Right atrium auricular region (tissue), 2 donors: ENCODE measurements at places on chromosomes 6 and 20.

DNA sequence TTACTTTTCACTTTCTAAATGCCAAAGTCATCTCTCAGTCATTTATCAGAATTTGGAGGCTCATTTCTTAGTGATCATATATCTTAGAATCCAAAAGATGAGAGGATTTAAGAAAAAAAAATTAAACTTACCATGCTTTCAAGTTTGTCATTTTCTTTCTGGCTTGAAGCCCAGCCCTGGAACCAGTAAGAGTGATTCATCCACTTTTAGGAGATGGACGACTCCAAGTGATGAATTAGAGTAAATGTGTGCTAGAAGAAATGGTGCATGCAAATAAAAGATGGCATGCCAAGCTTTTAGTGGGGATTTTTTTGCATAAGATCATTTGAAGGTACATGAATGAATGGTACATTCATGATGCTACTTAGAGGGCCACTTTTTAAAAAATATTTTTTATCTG is 20.1 kb downstream of the PLCB1 start:
- DNase-seq = no peak
- no peaks in the 10 kb centered on the region for H3K27me3 ChIP-seq
- H3K27ac ChIP-seq = peak overlapping the region; percentile 47
- H3K4me3 ChIP-seq = no peak overlapping the region
- no peaks in the 10 kb centered on the region for H3K36me3 ChIP-seq

DNA sequence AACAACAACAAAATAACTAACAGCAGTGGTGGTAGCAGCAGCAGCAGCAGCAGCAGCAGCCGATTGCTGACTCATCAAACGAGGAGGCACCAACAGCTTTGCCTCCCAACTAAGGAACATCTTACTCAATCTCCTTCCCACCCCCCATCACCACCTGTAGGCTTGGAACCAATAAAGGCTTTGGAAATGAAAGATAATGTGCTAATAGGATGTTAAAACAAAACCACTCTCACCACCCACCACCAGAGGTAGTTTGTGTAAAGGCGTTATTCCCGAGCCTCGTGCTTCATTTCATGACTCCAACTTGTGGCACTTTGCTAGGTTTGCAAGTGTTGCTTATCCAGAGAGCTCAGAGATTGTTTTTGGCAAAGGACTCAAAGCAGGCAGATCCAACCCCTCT is 346.5 kb downstream of the CD83 start:
- H3K36me3 ChIP-seq = peaks cover 8% of the 10 kb centered on the region
- no peaks in the 10 kb centered on the region for H3K4me1 ChIP-seq
- no peaks in the 10 kb centered on the region for H3K27me3 ChIP-seq

GRCh38 chr6:163941624-163941976 is 527.1 kb downstream of the QKI start:
- peaks cover 35% of the 10 kb centered on the region for H3K4me1 ChIP-seq
- no peak overlapping the region for H3K4me3 ChIP-seq
- H3K27ac ChIP-seq = peak overlapping the region; percentile 10
- DNase-seq = no peak
- H3K27me3 ChIP-seq = no peaks in the 10 kb centered on the region

DNA sequence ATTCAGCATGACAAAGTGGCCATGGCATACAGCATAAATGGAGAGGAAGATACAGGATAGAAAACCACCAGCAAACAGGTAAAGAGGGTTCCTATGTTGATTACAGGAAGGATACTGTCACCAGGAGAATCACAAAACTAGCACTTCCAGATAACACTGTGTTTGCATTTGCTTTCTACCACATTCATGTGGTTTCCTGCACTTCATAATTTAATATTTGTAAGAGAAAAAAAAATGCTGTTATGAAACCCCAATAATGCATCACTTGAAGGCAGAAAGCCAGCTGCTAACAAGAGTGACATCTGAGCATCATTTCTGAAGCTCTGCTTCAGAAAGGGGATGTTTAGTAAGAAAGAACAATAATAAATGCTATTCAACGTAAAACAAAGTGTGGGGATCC is 106.6 kb downstream of the ATXN1 start:
- no peak for DNase-seq
- H3K4me1 ChIP-seq = peaks cover 13% of the 10 kb centered on the region
- H3K36me3 ChIP-seq = peaks cover 10% of the 10 kb centered on the region
- no peaks in the 10 kb centered on the region for H3K27me3 ChIP-seq
- no peak overlapping the region for H3K27ac ChIP-seq

GRCh38 chr6:31400467-31401289 is 2.7 kb upstream of the MICA start:
- peak overlapping the region; percentile 99 for H3K27ac ChIP-seq
- H3K36me3 ChIP-seq = no peaks in the 10 kb centered on the region
- peaks cover 63% of the 10 kb centered on the region for H3K4me1 ChIP-seq
- H3K4me3 ChIP-seq = peak overlapping the region; percentile 75
- peak; percentile 91 for DNase-seq

- no peaks in the 10 kb centered on the region for H3K4me1 ChIP-seq
- no peak overlapping the region for H3K27ac ChIP-seq
- no peaks in the 10 kb centered on the region for H3K27me3 ChIP-seq
- peaks cover 43% of the 10 kb centered on the region for H3K36me3 ChIP-seq
- no peak overlapping the region for H3K4me3 ChIP-seq
- no peak for DNase-seq
Measured at GRCh38 chr6:167925026-167925425, 72.4 kb upstream of the KIF25 start.

DNA sequence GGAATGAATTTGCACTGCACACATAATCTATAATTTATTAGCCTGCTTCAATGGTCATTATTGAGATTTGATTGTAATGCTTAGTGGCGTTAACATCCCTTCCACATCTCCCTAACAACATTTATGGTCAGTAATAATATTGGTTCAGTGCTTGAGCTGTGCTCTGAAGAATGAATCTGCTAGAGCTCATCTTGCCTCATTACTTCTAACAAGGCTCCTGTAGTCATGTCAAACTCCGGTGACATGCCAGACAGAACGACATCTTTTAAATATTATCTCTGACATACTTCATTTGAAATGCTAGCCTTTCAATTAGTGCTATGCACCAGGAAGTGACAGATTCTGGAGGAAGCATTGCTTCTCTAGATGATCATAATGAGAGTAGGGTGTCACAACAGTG is 240.3 kb upstream of the BTBD3 start:
- no peaks in the 10 kb centered on the region for H3K4me1 ChIP-seq
- H3K27ac ChIP-seq = no peak overlapping the region
- no peak overlapping the region for H3K4me3 ChIP-seq
- H3K27me3 ChIP-seq = no peaks in the 10 kb centered on the region
- H3K36me3 ChIP-seq = no peaks in the 10 kb centered on the region

DNA sequence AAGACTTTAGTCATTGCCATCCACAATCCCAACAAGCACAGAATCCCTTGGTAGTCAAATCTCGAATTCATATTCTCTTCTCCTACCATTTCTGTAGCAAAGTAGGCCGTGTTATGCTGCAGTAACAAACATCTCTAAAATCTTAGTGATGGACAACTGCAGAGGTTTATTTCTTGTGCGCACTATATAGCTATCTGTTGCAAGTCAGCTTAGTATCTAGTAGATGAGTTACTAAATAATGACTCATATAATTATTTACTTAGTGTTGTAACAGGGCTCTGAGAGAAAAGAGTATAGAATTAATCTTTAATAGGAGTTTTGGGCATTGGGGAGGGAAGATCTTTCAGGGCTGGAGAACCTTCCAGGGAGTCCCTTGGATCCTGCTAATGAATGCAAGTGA is 73.3 kb downstream of the CAP2 start:
- H3K27ac ChIP-seq = no peak overlapping the region
- no peak overlapping the region for H3K4me3 ChIP-seq
- H3K27me3 ChIP-seq = no peaks in the 10 kb centered on the region
- H3K36me3 ChIP-seq = peaks cover 7% of the 10 kb centered on the region
- H3K4me1 ChIP-seq = no peaks in the 10 kb centered on the region

DNA sequence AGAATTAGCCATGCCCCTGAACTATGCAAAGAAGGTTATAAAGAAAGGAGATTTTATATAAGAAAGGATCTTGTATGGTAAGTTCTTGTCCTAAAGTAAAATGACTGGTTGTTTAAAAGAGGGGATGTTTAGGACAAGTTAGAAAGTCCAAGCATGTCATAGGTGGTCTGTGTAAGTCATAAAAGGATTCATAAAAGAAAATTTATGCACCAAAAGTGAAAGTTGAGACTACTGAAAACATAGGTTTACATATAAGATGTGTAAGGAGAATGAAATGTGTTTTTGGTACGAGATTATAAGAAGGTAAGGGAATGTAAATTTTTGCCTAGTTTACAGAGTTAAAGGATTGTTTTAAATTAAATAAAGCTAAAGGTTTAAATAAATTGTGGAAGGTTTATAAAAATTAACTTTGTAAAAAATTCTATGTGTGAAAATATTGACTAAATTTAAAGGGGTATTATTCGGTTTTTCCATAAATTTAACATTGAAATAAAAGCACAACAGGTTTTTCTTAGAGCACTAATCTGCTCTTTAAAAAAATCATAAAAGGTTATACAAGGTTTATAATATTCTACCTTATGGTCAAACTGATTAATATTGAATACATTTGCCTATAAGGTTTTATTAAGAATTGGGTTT is 93.6 kb upstream of the UST start:
- DNase-seq = no peak
- no peaks in the 10 kb centered on the region for H3K27me3 ChIP-seq
- H3K36me3 ChIP-seq = no peaks in the 10 kb centered on the region
- no peak overlapping the region for H3K27ac ChIP-seq
- no peak overlapping the region for H3K4me3 ChIP-seq

DNA sequence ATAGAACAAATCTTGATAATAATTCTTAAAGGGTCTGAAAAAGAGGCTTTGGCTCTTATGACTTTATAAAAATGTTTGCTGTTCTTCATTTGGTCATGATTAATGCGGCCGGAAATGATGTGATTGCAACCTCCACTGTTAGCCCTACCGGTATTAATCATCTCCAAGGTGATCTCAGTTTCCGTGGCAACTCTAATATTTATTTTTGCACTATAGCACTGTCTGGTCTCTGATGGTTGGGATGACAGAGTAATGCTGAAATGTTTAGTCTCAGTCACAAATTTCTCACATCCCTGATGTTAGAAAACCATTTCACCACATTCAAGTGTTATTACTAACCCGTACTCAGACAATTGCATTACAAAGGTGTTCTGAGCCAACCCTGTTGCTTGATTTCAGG is 87.4 kb downstream of the TMEM200A start:
- H3K4me3 ChIP-seq = no peak overlapping the region
- no peak for DNase-seq
- no peaks in the 10 kb centered on the region for H3K27me3 ChIP-seq
- H3K27ac ChIP-seq = no peak overlapping the region
- no peaks in the 10 kb centered on the region for H3K4me1 ChIP-seq

GRCh38 chr6:14724549-14724948 is 521.3 kb upstream of the JARID2 start:
- H3K27ac ChIP-seq = no peak overlapping the region
- H3K4me3 ChIP-seq = no peak overlapping the region
- no peaks in the 10 kb centered on the region for H3K27me3 ChIP-seq
- H3K4me1 ChIP-seq = peaks cover 18% of the 10 kb centered on the region
- H3K36me3 ChIP-seq = no peaks in the 10 kb centered on the region

GRCh38 chr6:90859612-90860011 is 272.7 kb upstream of the MAP3K7 start:
- no peak overlapping the region for H3K4me3 ChIP-seq
- DNase-seq = no peak

- no peak overlapping the region for H3K27ac ChIP-seq
- DNase-seq = no peak
- H3K4me1 ChIP-seq = no peaks in the 10 kb centered on the region
- no peak overlapping the region for H3K4me3 ChIP-seq
Measured at GRCh38 chr6:130694606-130695005, 132.6 kb upstream of the SMLR1 start.

DNA sequence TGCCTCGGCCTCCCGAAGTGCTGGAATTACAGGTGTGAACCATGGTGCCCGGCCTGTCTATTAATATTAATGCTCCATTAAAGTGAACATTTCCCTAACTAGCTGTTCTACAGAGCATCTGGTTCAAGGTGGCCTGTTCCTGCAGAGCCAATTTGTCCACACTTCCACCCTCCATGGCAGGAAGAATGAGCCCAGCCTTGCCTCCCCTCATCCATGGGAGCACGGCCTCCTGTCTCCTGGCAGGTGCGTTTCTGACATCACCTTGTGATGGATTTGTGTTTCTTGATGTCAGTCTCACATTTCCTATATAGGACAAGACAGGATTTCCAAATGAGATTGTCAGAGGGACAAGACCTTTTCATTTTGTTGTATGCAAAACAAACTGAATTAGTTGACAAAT is 105.7 kb upstream of the FRMD1 start:
- DNase-seq = no peak
- H3K4me1 ChIP-seq = no peaks in the 10 kb centered on the region
- no peaks in the 10 kb centered on the region for H3K27me3 ChIP-seq

DNA sequence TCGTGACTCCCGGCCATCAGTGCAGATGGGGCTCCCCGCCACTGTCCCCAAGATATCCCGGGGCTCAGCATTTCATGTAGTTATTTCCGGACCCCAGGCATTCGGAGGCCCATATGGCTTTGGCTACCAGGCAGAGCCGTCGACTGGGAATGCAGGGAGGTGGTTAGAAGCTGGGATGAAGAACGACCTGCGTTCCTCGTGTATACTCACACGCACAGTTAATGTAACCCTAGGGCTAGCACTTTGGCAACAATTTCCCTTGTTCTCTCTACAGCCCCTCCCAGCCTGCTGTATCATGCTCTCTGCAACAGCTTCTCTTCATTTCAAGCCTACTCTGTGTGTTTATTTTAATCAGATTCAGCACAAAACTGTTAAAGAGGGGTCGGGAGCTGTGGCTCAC is 240.4 kb downstream of the MYLK4 start:
- no peaks in the 10 kb centered on the region for H3K27me3 ChIP-seq
- H3K36me3 ChIP-seq = no peaks in the 10 kb centered on the region
- H3K4me1 ChIP-seq = no peaks in the 10 kb centered on the region
- no peak overlapping the region for H3K27ac ChIP-seq
- DNase-seq = no peak
- H3K4me3 ChIP-seq = no peak overlapping the region

DNA sequence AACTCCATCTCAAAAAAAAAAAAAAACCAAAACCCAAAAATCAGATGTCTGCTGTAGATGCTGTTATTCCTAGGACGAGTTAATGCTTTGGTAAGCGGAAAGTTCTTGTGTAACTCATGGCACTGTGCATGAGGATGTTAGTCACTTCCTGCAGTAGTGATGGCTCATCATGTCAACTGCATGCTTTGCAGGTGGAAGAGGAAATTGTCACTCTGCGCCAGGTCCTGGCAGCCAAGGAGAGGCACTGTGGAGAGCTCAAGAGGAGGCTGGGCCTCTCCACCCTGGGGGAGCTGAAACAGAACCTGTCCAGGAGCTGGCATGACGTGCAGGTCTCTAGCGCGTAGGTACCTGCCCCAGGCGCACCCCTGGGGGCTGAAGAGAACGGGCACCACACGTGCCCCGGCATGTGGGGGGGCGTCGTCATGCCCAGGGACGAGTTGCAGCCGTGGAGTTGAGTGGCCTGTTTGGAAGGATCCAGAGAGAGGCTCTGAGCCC is 8.5 kb downstream of the TPD52L2 start:
- H3K27ac ChIP-seq = peak overlapping the region; percentile 42
- peak; percentile 69 for DNase-seq
- H3K4me1 ChIP-seq = peaks cover 6% of the 10 kb centered on the region
- no peak overlapping the region for H3K4me3 ChIP-seq

GRCh38 chr6:100880149-100880852 is 828 bp downstream of the ASCC3 start:
- no peaks in the 10 kb centered on the region for H3K36me3 ChIP-seq
- H3K27me3 ChIP-seq = no peaks in the 10 kb centered on the region
- H3K4me3 ChIP-seq = peak overlapping the region; percentile 79
- no peaks in the 10 kb centered on the region for H3K4me1 ChIP-seq
- H3K27ac ChIP-seq = peak overlapping the region; percentile 92

- H3K27ac ChIP-seq = no peak overlapping the region
- no peaks in the 10 kb centered on the region for H3K36me3 ChIP-seq
- peak; percentile 4 for DNase-seq
- H3K27me3 ChIP-seq = no peaks in the 10 kb centered on the region
Measured at GRCh38 chr6:7134999-7135745, 27.4 kb downstream of the RREB1 start.
